ENCODE measurements at places on chromosomes 13 and 19. TPM values are rescaled to one million over a fixed set of nuclear protein-coding genes. Genes with fewer than 3 reads are reported as not detected.

- H3K27ac ChIP-seq, result no peak overlapping the region
- H3K4me1 ChIP-seq, result peaks cover 8% of the 10 kb centered on the region
- H3K27me3 ChIP-seq, result no peaks in the 10 kb centered on the region
- no peak overlapping the region for H3K4me3 ChIP-seq
Observed at GRCh38 chr19:30631033-30631370, 258.8 kb downstream of the ZNF536 start.

GRCh38 chr13:104632736-104633135 is 1566.5 kb upstream of the SLC10A2 start:
- H3K36me3 ChIP-seq, result no peaks in the 10 kb centered on the region
- DNase-seq, result no peak
- H3K4me1 ChIP-seq, result no peaks in the 10 kb centered on the region
- H3K4me3 ChIP-seq, result no peak overlapping the region
- H3K27me3 ChIP-seq, result no peaks in the 10 kb centered on the region

The NLRP4 gene
- not detected for total RNA-seq

The CABP5 gene
- total RNA-seq, result not detected

The SHC2 gene
- total RNA-seq, result 26.9 TPM
